Dorsolateral prefrontal cortex (tissue), 122 donors: ENCODE measurements at places on chromosomes 2 and 18. TPM values are rescaled to one million over a fixed set of nuclear protein-coding genes. Genes with fewer than 3 reads are reported as not detected.

The TMEM169 gene
- 11.1 TPM for total RNA-seq

The ZNF2 gene
- total RNA-seq: 5.8 TPM

The KCNS3 gene
- 4.1 TPM for total RNA-seq

The LCT gene
- 0.11 TPM for total RNA-seq

The INHA gene
- 0.94 TPM for total RNA-seq

The IL1F10 gene
- total RNA-seq: not detected

The EIF2AK3 gene
- 21.5 TPM for total RNA-seq

The LBX2 gene
- total RNA-seq: not detected

The CELF4 gene
- 258 TPM for total RNA-seq

The KCNE4 gene
- total RNA-seq: 8.8 TPM

The CLIP4 gene
- total RNA-seq: 106 TPM

The RPE gene
- total RNA-seq: 75.1 TPM

The SIX3 gene
- total RNA-seq: 0.49 TPM

The SKOR2 gene
- total RNA-seq: not detected

The ITSN2 gene
- 58.5 TPM for total RNA-seq

The FAM124B gene
- 0.51 TPM for total RNA-seq

The UGT1A8 gene
- not detected for total RNA-seq

The DUSP11 gene
- 22.6 TPM for total RNA-seq

The TTN gene
- total RNA-seq: 7.5 TPM

The HEATR5B gene
- 36.0 TPM for total RNA-seq

The RMC1 gene
- total RNA-seq: 41.3 TPM

The PAX3 gene
- total RNA-seq: not detected

The TUBB8B gene
- not detected for total RNA-seq

The PGAP1 gene
- 21.3 TPM for total RNA-seq

The IL36G gene
- total RNA-seq: not detected

The GPR35 gene
- 5.0 TPM for total RNA-seq

The TSPYL6 gene
- 0.59 TPM for total RNA-seq

The LANCL1 gene
- 206 TPM for total RNA-seq

The MTX2 gene
- 34.9 TPM for total RNA-seq

The ELOA2 gene
- total RNA-seq: not detected

The TFPI gene
- 4.2 TPM for total RNA-seq

The FBXO48 gene
- total RNA-seq: 2.5 TPM

The ABCG8 gene
- 4.5 TPM for total RNA-seq
